ENCODE measurements at places on chromosomes 6 and 20.
A peak's percentile ranks its signal among the peaks of the same experiment; 100 is the strongest.

- no peak for DNase-seq
Measured at GRCh38 chr6:129552413-129552812, 157.6 kb downstream of the ARHGAP18 start.

DNA sequence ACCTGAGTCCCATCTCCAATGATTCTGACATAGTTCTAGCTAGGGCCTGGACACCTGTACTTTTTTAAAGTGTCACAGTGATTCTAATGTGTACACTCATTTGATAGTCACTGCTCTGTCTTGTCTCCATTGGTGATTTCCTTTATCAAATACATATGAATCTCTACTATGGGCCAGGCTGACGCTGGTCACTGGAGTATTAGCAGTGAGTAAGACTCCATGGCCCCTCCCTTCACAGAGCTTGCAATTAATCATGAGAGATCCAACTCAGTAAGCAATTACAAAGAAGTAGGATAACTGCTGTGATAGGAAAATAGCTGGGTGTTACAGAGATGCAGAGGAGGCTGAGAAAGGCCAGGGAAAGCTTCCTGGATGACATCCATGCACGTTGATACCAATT is 19.3 kb upstream of the SASH1 start:
- no peak for DNase-seq

DNA sequence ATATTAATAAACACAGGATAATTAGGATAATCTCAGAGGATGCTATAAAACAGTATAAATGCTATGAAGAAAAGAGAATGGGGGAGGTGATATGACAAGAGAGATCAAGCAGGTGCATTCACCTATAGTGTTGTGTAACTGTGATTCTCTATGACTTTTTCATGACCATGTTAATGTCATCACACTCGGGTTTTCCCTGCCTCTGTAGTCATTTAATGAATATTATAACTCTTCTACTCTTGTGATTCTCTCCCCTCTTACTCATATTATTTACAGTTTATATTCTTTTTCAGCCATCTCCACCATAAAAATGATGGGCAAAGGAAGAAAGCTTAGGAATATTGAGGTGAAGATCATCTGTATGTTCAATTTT is 106.9 kb upstream of the SGK1 start:
- DNase-seq, result no peak

- DNase-seq, result peak; percentile 76
Measured at GRCh38 chr6:113995634-113996033, 24.7 kb upstream of the HDAC2 start.

All from AG09319 (cell line).